AG10803 (cell line): ENCODE measurements at places on chromosomes 16 and 17.

DNA sequence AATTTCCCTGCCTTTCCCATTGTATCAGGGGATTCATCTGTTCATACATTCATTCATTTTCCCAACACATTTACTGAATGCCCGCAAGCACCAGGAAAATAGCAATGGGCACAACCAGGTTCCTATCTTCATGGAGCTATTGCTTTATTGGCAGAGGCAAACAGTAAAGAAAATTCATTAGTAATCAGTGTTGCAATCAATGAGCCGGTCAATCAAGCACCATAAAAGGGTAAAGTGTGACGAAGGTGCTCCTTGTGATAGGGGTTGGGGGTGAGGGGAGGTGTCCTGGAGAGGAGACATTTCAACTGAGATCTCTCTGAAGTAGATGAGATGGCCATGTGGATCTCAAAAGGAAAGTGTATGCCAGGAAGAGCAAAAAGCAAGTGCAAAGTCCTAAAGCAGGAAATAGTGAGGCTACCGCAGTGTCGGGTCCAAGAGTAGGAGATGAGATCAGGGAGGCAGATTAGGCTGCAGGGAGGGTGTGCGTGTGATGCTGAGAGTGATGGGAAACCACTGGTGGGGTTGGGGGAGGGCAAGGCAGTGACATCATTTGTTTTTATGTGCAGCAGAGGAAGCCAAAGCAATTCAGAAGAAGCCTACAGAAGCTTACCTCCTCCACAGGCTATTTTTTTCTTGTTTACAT, 28.4 kb downstream of the CDH13 start:
- peak; percentile 89 for DNase-seq

DNA sequence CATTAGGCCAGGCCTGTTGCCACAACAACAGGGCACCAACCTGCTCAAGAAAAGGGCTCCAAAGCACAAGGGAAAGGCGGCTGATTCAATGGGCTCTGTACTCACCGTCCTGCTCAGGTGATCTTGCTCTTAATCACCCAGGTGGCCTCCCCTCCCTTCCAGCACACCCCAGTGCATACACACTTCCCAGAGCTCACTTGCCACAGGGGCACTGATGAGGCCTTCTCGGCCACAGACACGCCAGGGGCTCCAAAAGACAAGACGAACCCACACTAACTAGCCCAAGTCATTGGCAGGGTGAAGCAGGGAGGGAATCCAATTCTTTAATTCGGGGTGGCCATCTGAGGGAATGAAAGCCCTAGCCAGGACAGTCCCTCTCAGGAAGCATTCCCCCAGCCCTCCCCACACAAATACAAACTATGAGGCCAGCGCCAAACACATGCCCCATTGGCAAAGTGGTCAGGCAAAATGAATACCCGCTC, 1.4 kb downstream of the MYO18A start:
- DNase-seq, result no peak

DNA sequence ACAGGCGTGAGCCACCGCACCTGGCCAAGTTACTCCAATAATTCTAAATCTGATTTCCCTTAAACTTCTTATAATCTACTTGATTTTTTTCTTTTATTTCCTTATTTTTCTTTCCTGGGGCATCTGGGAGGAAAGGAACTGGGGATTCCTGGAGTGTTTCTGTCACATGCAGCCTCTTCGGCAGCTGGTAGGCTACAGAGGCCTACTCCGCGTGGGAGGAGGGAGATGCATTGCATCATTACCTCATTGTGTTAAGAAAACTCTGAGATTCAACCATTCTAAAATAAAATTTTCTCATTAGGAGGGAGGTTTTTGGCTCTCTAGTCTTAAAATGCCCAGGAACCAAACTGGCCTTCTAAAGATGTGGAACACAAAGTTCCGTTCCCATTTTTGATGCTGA, 64.0 kb downstream of the SOX9 start:
- DNase-seq, result peak; percentile 27

- DNase-seq, result no peak
Measured at GRCh38 chr17:27157898-27158297, 136.0 kb upstream of the WSB1 start.

DNA sequence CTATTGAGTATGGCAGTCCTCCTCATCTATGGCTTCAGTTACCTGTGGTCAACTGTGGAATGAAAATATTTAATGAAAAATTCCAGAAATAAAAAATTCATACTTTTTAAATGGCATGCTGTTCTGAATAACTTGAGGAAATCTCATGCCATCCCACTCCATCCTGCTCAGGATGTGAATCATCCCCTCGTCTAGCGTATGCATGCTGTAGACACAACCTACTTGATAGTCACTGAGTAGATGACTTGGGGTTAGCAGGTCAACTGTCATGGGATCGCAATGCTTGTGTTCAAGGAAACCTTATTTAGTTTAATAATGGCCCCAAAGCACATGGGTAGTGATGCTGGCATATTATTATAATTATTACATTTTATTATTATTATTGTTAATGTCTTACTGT, 4.8 kb upstream of the VAC14 start:
- peak; percentile 84 for DNase-seq

GRCh38 chr16:35414139-35414538, 1954.7 kb downstream of the TP53TG3F start:
- DNase-seq, result no peak

DNA sequence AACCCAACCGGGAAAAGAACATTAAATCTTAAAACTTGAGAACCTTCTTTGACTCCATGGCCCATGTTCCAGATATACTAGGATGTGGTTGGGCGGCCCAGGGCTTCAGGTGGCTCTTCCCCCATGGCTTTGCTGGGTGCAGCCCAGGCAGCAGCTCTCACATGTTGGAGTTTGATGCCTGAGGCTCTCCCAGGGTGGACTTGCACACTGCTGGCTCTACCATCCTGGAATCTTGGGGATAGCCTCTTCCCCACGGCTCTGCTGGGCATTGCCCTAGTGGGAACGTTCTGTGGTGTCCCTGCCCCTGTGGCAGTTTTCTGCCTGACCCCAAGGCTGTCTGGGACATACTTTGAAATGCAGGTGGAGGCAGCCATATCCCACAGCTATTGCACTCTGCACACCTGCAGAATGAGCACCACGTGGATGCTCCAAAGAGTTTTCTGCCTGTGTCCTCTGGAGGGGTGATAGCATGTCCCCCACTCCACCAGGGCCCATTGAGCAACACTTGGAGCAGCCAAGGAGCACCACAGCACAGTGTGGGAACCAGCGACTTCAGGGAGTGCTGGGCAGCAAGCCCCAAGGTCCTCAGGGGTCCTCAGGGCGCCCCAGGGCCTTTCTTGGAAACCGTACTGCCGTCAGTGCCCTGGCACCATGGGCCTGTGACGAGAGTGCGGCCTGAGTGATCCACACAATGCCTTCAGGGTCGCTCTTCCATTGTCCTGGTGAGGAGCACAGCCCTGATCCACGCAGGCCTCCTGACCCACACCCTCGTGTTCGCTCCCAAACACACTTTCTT, 70.8 kb downstream of the GOSR1 start:
- no peak for DNase-seq

- DNase-seq, result no peak
Measured at GRCh38 chr16:1333149-1333812, at the start of gene BAIAP3. TSS of gene BAIAP3 (plus strand) at chr16:1333645. CDS start at chr16:1338550, 4,905 bp downstream.

DNA sequence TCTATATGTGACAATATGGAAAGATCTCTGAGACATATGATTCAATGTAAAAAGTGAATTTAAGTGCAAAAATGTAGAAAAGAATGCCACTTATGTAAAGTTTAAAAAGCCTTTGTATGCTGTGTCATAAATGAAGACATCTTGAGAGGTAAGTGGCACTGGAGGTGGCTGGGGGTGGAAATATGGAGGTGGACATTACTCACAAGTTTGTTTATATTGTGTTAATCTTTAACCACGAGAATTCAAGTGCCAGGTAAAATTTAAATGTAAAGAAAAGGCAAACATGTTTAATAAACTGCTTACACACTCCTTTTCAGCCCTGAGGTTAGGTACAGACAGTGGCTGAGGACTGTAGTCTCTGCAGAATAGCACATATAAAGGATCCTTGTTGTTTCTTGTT, 235.1 kb downstream of the ABCC12 start:
- no peak for DNase-seq

DNA sequence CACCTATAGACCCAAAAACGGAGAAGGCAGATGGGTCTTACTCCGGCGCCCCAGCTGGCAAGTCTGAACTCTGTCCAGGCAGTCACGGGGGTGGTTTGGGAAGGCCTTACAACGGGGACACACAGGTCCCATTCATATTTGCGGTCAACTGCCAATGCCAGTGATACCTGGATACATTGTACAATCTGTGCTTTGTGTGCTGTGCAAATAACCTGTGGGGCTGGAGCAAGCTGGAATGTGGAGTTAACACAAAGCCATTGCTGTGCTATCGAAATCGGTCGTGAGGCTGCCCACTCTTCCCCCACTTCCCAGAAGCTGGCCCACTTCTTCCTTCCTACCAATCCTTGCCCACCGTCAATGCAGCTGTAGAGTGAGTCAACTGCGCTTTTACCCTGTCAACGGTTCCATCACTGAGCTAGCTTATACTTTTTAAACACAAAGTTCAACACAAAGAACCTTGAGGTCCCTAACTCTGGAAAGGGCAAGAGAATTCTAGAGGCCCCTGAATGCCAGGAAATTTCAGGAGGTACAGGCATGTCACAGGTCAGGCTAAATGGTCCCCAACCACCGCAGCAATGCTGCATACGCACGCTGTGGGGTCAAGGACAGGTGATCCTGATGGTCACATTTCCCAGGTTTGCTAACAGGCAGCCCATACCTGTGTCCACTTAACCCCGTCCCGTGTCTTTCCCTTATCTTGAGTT, 122.8 kb downstream of the ZFHX3 start:
- no peak for DNase-seq

DNA sequence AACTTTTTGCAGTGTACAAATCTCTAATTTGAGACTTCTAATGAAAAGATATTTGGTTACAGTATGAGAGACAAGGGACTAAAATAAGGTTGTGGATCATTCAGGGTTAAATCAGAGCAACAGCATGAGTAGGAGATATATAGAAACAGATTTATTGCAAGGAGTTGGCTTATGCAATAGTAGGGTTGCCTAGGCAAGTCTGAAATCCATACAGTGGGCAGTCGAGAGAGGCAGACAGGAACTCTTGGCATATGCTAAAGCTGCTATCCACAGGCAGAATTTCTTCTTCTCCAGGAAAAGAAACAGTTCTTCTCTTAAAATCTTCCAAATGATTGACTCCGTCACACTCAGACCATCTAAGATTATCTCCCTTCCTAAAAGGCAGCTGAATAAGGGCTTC, 500.8 kb downstream of the MAF start:
- DNase-seq, result no peak

GRCh38 chr16:85569615-85570212, 43.4 kb upstream of the GSE1 start:
- peak; percentile 47 for DNase-seq

GRCh38 chr17:43702637-43703036, 40.9 kb upstream of the MEOX1 start:
- DNase-seq, result no peak
